ENCODE measurements at places on chromosomes 4 and X.

DNA sequence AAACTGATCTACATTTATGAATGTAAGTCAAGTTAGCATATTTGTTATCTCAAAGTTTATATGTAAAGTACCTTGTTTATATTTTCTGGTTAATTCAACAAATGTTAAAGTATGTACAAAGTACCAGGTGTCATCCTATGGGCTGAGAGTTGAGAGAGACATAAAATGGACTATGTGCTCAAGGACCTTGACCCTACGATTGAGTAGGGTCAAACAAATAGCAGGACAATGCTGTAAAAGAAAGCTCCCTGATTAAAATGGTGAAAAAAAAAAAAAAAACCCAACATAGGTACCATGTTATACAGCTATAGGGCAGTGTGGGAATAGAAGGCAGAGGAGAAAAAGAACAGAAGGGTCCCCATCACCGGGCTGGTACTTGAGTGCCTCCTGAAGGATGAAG lies 123.4 kb downstream of the CDS1 start:
- DNase-seq, result no peak

GRCh38 chrX:72208126-72208800 lies 26.7 kb downstream of the PIN4 start:
- no peak for DNase-seq

DNA sequence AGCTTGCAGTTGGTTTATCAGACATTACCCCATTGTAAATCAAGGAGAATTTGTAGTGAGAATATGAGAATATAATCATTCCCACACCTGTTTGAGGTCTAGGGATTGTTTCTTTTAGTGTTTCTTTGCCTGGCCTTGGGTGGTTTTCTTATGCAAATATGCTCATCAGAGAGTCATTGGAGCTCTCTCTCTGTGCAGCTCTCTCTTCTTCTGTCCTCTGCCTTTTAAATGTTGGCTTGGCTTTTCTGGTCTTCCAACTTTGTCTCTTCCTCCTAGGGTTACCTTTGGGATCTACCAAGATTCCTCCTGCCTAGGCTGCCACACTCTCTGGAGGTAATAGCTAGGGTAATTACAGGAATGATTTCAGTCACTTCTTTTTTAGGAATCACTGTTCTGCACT lies 102.3 kb upstream of the ARSJ start:
- DNase-seq, result no peak

DNA sequence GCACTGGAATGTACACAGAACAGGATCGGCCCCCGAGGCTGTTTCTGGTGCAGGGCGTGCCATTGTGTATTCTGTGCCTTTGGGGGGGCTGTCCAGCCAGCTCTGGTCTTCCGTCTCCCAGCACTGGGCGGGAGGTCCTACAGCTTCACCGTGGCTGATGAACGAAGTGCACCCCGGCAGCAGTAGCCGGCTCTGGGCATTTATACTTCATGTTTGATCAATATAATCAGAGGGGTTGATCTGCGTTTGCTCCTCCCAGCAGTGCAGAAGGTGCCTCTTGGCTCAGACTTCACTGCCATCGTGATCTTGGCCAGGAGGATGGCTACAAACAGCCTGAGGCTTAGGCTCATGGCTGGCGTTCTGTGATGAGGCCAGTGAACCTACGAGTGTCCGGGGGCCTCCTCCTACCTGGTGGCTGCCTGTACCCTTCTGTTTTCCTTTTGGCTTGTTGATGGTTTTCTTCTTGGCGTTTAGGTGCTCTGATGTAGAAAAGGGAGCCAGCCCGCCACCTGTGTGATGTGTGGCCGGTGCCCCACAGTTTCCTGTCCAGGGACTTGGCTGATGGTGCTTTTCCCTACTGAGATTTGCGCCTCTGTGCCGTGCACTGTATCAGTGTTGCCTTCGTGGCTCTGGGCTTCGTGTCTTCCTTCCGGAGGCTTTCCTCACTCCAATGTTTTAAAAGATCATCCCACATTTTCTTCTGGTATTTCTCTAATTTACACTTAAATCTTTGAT lies 31.2 kb upstream of the HGFAC start:
- no peak for DNase-seq

DNA sequence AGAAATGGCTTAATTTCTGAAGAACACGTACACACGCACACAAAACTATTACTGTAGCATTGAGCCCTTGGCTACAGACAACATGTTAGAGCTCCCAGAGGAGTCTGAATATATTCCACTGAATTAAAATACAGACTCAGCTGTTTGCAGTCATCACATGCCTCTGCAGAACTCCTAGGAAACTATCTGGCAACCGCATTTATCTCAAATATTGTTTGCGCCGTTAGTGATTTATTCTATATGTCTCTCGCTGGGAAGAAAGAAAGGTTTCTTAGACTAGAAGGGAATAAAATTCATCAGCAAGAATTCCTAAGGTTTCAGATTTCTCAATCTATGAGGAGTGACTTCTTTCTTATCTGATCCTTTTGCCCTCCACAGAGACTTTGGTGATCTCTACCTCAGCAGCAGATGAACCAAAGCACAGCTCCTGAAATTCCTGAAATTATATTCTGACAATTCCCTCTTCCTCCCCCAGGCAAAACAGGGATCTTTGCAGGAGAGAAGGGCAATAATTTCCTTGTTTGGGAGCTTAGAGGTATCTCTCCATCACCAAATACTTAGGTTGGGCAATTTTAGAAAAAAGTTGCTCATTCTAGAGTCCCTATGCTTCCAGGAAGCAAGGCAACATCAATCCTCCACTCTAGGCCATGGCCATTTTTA lies 199.2 kb downstream of the APBB2 start:
- DNase-seq, result no peak

DNA sequence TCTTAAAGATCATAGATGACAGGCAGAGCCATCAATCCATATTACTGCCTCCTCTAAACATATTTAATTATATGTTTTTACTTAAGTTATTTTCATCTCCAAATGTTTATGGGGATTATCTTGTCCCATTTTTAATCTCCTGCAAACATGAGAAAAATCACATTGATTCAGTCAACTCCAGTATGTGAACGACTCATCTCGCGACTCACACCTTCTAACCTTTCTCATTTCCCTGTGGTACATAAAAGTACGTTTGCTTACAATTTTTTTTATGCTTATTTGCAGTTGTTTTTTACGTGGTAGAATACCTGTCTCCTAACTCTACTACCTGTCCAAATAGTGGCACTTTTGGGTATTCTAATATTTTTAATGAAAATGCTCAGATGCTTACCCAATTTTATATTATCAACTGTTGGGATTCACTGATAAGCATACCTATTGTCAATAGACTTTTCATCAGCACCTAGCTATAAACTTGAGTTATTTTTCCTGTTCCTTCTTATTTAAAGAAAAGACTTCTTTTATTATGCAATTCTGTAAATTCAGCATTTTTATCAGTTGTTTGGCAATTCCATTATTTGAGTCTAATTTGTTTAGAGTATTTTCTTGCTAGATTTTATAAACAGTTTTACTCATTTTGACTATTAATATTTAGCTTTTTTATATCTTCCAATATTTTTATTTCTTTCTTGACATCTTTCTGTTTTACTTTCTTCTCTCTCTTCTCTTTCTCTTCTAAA lies 276.6 kb downstream of the ANK2 start:
- DNase-seq, result no peak

DNA sequence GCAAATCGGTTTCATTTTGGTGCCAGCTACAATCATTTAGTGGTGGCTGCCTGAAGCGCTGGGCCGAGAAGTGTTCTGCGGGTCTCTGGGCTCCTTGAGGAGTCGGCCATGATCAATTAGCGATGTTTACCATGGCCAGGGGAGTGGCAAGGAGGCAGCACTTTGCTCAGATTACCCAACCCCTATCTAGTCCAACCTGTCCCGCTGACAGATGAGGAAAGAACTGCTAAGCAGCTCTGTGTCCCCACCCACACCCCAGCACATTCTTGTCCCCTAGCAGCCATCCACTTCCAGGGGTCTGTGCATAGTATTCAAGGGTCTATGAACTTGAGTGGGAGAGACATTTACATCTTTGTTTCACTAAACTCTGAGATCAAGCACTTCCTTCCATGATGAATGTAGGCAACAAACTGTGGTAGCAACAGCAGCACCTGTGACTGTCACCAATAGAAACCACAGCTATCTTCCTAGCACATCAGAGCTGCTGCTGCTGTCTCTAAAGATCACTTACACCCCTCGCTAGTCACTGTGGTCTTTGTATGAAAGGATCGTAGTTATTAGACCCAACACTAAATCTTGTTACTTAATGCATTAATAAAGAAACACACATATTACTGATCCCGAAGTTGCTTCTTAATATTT lies 331.6 kb downstream of the BCOR start:
- DNase-seq, result no peak

DNA sequence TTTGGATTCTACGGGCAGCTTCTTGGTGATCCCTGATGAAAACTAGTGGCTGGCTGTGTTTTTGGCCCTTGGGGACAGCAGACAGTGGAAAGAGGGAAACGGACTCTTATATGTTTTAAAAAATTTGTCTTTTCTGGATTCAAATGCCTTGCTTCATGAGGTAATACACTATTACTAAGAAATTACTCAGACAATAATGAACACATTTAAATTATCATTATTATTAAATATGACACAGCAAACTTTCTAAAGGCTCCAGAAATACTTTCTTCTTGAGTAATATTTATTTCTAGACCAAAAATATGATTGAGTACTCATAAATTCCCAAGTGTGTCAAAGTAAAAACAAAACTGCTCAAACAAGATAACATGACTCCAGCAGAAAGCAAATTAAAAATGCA lies 520.7 kb upstream of the AADAT start:
- no peak for DNase-seq

DNA sequence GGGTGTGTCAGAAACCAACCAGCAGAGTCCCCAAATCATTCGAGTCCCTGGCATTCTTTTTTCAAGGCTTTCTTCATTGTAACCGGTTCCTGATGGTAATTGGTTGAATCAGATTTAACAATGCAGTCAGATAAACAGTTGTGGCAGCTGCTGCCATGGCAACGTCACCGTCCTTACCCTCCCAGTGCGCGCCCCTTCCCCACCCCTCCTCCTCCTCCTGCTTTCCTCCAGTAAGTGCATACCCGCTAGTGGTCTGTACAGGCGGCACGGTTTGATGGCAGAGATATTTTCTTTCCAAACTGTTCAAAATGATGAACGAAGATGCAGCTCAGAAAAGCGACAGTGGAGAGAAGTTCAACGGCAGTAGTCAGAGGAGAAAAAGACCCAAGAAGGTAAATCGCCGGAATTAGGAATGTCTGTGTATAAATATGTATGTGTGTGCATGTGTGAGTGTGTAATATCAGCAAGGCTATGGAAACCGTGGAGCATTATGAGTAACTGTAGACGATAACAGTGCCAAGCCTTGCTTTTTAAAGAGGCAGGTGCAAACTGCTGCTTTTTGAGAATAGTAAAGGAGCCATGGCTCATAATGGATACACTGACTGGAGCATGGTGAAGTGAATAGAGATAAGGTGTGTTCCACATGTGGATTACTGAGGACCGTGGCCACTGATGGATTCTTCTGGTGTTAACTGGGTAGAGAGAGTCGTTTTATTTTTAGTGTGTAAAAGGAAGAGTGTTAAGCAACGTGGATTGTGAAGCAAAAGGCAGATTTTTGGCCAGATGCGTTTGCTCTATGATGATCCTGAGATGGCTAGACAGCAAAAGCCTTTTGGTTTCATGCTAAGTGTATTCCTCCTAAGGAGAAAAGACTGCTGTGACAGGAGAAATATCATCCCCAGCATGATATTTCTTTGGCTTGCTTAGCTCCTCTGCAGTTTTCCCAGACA lies at the start of gene ANK2:
Gene ANK2, plus strand, starts transcription at position 233 of the 950 bp plus-strand sequence. Its CDS starts 76 bp downstream, at position 309.
- no peak for DNase-seq
